ENCODE measurements at places on chromosomes 2 and 18.

DNA sequence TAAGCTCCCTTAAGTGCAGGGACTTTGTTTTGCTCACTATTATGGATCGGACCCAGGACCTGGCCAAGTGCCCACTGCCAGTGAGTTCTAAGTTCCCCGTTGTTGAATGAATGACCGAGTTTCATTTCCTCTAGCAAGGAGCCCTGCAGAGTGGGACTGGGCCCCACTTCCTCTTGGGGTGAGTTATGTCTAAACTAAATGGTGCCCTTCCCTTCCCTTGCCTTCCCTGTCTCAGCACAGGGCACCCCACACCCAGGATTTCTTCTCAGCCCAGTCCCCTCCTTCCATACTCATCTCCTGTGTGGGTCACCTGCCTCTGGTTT is 195.3 kb upstream of the HS6ST1 start:
- no peak for DNase-seq

DNA sequence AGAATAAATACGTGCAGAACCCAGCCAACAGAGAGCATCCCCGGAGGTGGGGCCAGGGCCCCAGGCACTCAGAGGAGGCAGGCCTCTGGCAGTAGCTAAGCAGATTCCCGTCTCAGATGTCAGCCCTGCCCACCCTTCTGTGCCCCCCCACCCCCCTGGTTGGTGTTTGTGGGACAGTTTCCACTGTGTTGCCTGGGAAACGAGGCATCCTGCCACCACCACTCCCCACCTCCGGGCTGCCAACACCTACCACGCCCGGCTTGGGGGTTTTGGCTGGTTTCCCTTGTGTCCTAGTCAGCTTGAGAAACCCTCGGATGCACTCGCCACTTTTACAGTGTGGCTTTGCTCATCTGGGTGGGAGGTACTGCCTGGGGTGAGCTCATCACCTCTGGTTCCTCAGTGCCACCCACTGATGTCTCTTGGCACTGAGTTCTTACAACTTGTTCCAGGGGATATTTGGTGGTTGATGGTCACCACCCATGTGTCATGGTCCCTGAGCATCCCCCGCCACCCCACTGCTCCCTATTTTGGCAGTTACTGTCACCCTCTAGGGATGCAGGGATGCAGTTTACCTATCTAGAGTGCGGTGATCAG is 72.4 kb upstream of the YWHAQ start:
- peak; percentile 71 for DNase-seq

GRCh38 chr2:223494942-223495341 is 107.2 kb downstream of the SCG2 start:
- no peak for DNase-seq

DNA sequence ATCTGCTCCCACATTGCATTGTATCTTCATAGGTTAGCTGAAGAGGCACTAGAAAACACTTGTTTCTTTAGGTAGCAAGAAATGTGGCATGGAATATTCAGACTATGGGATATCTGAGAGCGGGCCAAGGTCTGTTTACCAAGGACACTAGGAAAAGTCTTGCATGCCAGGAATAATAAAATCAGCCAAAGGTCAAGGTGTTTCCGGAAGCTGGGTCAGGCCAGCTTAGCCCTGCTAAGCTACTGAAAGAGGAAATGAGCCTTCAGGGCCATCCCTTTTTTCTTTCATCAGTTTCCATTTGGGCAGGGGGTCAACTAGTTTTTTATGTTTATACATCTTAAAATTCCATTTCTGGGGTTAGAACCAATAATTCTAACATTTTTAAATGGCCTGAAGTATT is 101.1 kb downstream of the DPP4 start:
- no peak for DNase-seq

DNA sequence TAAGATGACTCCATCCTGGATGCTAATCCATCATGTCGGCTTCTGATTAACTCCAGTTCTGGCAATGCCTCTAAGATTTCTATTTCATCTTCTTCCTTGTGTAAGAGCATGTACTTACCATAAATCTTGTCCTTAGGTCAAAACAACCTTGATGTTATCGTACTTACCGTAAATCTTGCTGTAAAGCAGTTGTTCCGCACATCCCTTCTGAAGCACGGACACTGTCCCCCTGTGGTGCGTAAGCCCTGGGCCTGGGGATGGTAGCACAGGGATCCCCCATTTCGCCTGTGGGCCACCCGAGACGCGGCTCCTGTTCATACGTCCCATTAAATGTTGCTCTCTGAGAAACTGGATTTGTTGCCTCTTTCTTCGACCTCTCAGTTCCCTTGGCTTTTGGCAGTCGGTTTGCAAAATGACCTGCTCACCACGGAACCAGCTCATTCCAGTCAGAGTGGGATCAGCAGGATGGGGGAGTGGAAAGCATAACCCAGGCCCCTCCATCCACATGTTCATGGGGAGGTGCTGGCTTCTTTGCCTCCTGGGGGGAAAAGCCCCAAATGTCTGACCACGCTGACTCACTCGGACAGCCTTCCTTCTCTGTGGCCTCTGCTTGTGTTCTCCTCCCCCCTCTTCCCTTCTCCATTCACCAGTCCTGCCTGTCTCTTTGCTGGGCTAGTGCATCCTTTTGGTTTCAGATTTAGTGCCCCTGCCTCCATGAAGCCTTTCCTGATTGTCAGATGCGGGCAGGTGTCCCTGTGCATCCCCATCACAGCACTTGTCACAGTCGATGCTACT is 49.9 kb downstream of the RAB31 start:
- DNase-seq = no peak

GRCh38 chr18:76691800-76692199 is 130.6 kb upstream of the ZNF236 start:
- no peak for DNase-seq

DNA sequence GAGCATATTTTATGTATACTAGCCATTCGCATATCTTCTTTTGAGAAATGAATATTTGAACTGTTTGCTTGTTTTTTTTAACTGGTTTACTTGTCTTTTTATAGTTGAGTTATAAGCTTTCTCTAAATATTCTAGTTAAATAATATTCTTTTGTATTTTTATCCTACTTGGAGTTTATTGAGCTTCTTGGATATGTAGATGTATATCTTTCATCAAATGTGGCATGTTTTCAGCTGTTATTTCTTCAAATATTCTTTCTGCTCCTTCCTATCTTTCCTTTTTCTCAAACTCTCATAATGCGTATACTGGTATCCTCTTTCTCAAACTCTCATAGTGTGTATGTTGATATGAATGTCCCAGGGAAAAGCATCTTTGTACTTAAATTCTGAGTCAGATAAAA is 100.3 kb upstream of the NCKAP5 start:
- DNase-seq = no peak

DNA sequence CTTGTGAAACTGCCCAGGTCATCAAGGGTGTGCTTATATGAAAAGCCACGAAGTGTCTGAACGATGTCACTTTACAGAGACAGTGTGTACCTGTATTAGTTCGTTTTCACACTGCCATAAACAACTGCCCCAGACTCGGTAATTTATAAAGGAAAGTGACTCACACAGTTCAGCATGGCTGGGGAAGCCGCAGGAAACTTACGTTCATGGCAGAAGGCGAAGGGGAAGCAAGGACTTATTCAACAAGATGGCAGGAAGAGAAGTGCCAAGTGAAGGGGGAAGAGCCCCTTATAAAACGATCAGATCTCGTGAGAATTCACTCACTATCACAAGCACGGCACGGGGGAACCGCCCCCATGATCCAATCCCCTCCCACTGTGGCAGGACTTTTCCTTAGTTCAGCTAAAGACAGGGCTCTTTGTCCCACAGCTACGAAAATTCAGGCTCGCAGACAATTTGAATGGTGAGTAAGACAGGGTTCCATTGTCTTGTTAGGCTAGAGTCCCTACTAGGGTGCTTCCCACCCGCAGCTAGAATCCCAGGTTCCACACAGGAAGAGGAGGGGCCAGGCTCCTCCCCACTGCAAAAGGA is 20.1 kb downstream of the TMEM177 start:
- no peak for DNase-seq

DNA sequence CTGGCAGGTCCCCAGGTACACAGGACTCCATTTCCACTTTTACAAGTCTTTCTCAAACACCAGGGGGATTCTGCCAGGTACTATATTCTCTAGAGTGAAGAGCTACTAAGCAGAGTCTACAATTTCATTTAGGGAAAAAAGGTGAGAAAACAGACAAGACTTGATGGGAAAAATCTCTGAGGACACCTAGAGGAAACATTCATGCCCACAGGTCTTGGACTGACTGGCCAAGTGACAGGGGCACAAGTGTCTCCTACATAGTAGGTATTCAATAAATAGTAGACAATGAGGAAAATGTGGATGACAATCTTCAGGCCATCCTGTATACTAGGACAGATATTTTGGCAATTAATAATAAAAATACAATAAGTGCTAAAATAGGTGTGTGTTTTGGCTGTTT is 228.6 kb downstream of the CLIP4 start:
- DNase-seq = no peak

GRCh38 chr2:183579686-183580085 is 455.4 kb downstream of the NUP35 start:
- DNase-seq = no peak

- no peak for DNase-seq
Observed at GRCh38 chr2:833180-833579, 117.5 kb upstream of the SNTG2 start.

GRCh38 chr2:8216397-8216796 is 465.5 kb upstream of the ID2 start:
- no peak for DNase-seq

DNA sequence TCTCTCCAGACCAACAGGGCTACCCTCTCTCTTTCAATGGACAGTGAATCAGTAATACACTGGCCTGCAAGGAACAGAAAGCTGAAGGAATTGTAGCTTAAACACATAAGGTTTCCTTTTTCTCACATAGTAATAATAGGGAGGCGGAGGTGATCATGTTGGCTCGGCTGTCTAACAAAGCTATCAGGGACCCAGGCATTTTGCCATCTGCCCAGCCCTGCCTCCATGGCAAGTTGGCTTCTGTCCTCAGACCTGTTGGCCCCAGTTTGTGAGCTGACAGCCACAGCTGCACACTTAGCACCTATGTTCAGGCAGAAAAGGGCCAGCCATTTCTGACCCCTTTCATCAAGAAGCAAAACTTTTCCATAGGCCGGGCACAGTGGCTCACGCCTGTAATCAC is 2.0 kb upstream of the CHRNG start:
- no peak for DNase-seq

DNA sequence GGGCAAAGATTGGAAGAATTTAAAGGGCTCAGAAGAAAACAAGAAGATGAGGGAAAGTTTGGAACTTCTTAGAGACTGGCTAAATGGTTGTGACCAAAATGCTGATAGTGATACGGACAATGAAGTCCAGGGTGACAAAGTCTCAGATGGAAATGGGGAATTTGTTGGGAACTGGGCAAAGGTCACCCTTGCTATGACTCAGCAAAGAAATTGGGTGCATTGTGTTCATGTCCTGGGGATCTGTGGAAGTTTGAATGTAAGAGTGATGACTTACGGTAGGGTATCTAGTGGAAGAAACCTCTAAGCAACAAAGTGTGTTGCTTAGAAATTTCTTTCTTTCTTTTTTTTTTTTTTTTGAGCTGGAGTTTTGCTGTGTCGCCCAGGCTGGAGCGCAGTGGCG is 6.0 kb upstream of the IL1A start:
- no peak for DNase-seq

GRCh38 chr18:21703241-21703820 is 1.2 kb downstream of the ABHD3 start:
- DNase-seq = no peak

Measured in activated T-helper 1 cell treated with anti-CD3 and anti-CD28 coated beads, Interleukin-2, amount 50 U/mL, for 16 hours (primary cell).